Nephron progenitor cell (in vitro differentiated cells): ENCODE measurements at places on chromosomes 12 and 14.
A peak's percentile ranks its signal among the peaks of the same experiment; 100 is the strongest.

GRCh38 chr12:92058664-92059063 is 87.0 kb downstream of the BTG1 start:
- DNase-seq, result no peak

DNA sequence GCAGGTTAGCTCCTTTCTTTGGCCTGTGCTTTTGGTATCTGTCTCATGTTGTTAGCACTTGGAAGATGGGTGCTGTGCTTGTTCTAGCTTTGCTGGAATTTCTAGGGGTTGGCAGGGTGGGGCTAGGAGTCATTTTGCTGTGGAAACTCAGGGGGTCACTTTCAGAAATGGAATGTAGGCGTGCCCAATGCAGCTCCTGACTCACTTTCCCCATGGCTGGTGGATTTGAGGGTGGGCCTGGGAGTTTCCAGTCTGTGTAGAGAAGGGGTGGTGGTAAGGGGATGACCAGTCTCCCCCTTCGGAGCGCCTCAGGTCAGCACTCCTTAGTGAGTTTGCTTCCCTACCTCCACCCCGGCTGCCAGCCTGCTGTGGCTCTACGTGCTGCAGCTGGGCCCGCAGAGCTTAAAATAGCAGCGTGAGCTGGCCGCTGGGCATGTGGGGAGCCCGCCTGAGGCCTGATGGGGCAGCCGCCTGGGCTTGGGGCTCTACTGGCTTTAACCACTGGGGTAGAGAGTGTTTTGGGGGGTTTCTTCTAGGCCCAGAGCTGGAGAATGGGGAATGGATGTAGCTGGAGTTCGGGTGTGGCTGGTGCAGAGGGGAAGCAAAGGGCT is 108.2 kb downstream of the TSPAN9 start:
- no peak for DNase-seq

- no peak for DNase-seq
Measured at GRCh38 chr12:88391556-88391955, 188.7 kb downstream of the KITLG start.

DNA sequence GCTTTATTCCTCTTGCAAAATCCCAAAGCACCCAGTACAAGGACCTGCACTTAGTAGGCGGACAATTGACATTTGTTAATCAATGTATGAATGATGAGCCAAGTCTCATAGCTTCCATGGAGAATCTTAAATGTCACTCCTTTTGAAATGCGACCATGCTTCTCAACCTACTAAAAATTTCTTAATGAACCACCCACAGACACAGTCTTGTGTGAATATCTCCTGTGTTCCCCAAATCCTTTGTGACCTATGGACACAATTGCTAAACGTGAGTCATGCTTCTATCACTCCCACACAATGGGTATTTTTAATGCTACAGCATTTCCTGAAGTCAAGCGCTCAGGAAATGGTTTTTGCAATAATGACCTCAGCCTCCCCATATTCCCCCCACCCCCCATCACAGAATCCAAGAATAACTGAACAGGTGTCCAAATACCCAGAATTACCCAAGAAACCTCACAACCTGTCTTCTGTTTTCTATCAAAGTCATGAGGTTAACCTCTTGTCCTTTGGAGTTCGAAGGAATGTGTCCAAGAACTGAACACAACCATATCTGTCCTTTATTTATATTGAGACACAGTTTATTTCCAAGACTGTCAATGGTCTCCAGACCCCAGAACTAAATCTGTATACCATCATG is 163.6 kb upstream of the PLEKHG7 start:
- DNase-seq, result no peak

- DNase-seq, result no peak
Measured at GRCh38 chr14:69665631-69666030, 54.2 kb downstream of the SUSD6 start.

DNA sequence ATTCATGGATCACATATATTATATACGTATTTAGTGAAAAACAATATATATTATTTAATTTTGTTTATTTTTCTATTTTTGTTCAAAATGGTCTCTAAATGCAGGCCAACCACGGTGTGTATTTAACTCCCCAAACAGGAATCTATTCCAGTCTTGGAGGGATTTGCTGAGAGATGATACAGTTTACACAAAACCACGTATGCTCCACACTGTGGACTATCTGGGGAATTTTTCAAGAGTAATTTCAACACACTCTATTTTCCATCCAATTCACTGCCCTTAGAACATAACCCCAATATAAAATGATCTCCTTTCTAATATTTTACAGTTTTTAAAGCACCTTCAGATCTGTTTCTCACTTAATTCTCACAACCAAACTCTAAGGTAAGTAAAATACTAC is 15.3 kb downstream of the EML1 start:
- DNase-seq, result no peak

DNA sequence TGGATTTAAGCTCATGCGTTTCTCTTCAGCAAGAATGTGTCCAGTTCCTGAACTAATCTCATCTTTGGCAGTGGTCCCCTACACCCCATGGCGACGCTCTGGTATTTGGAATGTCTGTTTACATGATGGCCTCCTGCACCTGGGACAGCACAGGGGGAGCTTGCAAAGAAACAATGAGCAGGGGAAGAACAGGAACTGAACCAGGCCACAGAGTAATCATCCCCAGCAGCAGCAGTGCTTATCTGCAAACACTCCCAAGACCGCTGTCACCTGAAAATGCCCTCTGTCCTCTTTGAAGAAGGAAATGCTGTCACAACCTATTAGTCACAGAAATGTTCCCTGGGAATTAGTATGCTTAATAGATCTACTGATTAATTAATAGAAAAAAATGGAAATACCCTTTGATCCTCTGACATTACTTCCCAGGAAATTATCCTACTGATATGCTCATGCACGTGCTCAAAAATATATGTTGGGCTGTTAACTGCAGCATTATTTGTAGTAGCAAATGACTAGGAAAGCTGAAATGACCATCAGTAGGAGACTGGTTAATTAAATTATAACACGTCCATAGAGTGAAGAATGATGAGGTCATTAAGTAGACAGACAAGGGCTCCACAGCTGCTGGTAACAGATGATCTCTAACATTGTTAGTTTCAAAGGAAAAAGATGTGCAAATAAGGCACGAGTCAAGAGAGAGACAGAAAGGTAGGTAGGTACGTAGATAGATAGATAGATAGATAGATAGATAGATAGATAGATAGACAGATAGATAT is 279.3 kb upstream of the FLRT2 start:
- DNase-seq, result no peak

- DNase-seq, result no peak
Measured at GRCh38 chr14:54348923-54349620, 47.7 kb upstream of the CDKN3 start.

DNA sequence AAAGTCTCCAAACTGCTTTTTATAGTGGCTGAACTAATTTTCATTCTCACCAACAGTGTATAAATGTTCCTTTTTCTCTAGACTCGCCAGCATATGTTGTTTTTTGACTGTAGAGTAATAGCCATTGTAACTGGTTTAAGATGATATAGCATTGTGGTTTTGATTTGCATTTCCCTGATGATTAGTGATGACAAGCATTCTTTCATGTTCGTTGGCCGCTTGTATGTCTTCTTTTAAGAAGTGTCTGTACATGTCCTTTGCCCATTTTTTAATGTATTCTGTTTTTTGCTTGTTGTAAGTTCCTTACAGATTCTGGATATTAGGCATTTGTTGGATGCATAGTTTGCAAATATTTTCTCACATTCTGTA is 404.9 kb downstream of the FLRT2 start:
- DNase-seq, result no peak

GRCh38 chr14:89000007-89000942 is 175.8 kb downstream of the TTC8 start:
- no peak for DNase-seq

GRCh38 chr12:108378926-108379325 is 39.8 kb upstream of the CMKLR1 start:
- DNase-seq, result no peak

GRCh38 chr12:28232211-28232928 is 42.1 kb downstream of the CCDC91 start:
- no peak for DNase-seq

- DNase-seq, result no peak
Measured at GRCh38 chr14:106210650-106211049, 684.3 kb downstream of the TMEM121 start.

DNA sequence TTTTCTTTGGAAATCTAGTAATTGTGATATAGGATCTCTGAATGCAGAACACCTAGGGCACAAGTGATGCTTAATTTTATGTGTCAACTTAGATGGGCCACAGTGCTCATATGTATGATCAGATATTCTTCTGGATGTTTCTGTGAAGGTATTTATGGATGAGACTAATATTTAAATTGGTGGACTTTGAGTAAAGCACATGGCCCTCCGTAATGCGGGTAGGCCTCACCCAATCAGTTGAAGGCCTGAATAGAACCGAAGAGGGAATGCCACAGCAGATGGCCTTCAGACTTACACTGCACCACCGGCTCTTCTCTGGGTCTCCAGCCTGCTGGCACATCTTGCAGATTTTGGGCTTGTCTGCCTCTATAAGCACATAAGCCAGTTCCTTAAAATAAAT is 60.0 kb downstream of the ETV6 start:
- no peak for DNase-seq

- no peak for DNase-seq
Measured at GRCh38 chr12:92010368-92010767, 135.3 kb downstream of the BTG1 start.

DNA sequence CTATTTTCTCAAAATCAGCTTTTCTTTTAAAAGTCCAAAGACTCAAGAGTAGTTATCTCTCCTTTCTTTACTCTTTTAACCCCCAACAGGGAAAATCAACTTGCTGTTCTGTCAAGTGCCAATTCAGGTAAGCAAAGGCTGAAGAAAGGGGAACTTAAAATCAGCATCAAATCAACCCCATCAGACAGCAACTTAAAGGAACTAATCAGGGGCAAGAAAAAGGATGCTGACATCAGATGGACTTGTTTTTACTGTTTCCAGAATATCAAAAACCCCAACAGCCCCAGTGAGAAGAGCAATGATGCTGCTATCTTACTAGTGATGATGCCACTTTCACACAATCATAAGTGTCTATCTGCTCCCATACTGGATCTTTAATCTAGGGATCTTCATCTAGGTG is 3.4 kb downstream of the BAZ2A start:
- no peak for DNase-seq

DNA sequence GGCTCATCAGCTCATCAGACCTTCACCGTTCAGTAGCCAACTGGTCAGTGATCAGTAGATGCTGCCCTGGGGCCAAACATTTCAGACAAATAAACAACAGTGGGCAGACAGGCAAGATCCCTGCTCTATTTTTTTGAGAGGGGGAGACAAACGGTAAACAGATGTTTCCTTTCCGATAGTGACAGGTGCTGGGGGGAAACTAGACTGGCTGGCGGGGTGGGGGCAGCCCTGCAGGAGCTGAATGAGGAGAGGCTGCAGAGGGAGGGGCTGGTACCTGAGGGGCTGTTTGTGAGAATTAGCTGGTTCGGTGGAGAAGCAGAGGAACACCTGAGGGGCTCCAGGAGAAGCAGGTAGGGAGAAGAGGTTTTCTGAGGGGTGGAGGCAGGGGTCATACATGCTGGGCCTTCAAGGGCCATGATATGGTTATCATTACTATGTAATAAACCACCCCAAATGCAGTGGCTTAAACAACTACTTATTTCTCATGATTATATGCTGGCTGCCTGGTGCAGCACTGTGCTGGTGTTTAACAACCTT is 8.2 kb upstream of the GOLGA3 start:
- no peak for DNase-seq

DNA sequence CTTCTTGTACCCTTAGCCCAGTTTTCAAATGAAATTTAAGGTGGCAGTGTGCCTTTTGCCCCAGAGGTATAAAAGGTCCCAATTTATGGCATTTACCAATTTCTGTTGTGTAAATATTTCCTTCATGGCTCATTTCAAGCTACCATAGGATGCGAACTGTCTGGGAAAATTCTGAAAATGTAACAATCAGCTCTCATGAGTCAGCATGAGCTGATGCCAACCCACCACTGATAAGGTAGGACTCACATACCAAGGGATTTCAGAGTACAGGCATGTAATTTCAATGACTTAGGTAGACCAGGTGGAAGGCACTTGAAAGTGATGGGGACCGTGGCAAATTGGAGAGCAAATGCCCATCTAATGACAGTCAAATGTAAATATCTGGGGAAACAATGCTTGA is 169.5 kb downstream of the TTC8 start:
- no peak for DNase-seq

DNA sequence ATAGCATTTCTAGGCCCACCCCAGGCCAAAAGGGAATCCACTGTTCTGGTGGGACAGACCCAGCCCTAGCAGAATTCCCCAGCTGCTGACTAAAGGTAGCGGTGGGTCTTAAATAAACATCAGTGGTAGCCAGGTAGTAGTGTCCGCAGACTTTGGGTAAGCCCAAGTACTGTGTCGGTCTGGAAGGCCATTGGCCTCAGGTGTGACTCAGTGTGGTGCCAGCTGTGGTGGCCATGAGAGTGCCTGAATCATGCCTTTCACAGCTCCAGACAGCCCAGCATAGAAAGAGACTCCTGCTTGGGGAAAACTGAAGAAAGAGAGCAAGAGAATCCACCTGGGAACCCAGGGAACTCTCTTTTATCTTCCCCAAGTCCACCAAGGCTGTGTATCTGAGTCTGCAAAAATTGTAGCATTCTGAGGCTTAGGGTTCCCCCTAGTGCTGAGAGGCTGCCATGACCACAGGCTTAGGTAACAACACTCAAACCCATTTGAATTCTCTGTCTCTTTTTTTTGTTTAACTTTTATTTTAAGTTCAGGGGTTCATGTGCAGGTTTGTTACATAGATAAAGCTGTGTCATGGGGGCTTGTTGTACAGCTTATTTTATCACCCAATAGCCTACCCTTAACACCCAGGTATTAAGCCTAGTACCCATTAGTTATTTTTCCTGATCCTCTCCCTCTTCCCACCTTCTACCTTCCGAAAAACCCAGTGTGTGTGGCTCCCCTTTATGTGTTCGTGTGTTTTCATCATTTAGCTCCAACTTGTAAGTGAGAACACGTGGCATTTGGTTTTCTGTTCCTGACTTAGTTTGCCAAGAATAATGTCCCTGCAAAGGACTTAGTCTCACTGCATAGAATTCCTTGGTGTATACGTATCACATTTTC is 16.7 kb upstream of the CD163L1 start:
- peak; percentile 69 for DNase-seq

- no peak for DNase-seq
Measured at GRCh38 chr12:6280053-6280469, 30.4 kb upstream of the PLEKHG6 start.

GRCh38 chr12:2384029-2384386 is 331.2 kb downstream of the CACNA1C start:
- DNase-seq, result no peak

GRCh38 chr12:77438644-77439043 is 373.3 kb upstream of the E2F7 start:
- no peak for DNase-seq

- DNase-seq, result no peak
Measured at GRCh38 chr14:52910572-52910971, 40.3 kb downstream of the FERMT2 start.

GRCh38 chr14:92997343-92998061 is 74.6 kb downstream of the CHGA start:
- no peak for DNase-seq

- DNase-seq, result no peak
Measured at GRCh38 chr12:26205941-26206340, 10.6 kb downstream of the SSPN start.

DNA sequence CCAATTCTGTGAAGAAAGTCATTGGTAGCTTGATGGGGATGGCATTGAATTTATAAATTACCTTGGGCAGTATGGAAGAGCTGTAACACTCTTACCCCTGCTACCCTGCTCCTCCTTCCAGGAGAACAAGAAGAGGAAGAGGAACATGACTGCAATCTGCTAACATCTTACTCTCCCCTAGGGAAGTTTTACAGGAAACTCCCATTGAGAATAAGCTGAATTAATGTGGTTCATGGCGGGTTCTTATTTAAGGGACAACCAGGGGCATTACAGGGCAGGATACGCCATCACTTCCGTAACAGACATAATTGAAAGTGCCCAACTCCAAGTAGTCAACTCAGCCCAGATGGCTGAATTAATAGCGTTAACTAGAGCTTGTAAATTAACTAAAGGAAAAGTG is 9.4 kb upstream of the PSMC1 start:
- DNase-seq, result no peak
